ENCODE measurements at places on chromosomes 3 and 15.

- no peak for DNase-seq
Measured at GRCh38 chr3:186772281-186772694, 11.1 kb upstream of the EIF4A2 start.

DNA sequence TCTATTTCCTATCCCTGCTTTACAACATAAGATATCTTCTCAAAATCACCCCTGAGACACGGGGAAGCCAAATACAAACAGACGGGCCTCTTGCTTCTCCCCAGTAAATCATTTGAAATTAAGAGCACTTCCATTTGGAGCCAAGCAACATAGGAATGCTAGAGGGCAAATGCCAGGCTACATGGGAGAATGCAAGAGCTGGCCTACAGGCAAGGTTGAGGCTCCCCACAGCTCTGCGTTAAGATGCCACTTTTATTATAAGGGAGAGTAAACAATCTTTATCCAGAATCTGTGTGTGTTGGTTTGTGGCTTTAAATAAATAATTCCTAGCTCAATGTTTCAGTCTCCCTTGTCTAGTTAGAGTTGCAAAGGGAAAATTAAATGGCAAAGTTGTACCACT lies 305.1 kb upstream of the KCNH8 start:
- DNase-seq = no peak

- no peak for DNase-seq
Measured at GRCh38 chr15:75704263-75704615, 8.4 kb downstream of the CSPG4 start.

GRCh38 chr15:80550219-80550907 lies 144.7 kb upstream of the ABHD17C start:
- no peak for DNase-seq

DNA sequence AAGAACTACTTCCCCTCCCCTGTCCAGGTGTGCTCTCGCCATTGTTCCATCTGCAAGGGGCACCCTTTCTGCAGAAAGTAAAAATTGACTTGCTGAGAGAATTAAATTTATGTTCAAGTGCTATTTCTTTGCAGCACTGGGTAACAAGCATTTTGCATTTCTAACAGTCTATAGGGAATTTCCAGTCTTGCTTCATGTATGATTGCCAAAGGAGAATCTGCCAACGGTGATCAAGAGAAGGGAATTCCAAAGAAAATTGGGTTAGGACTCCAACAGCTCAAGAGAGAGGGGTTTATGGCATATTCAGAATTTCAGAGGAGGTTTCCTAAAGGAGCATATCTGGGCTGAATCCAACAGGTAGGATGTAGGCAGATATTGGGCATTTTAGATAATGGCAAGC lies 136.7 kb upstream of the WNT5A start:
- DNase-seq = no peak

GRCh38 chr3:160400702-160401150 lies 1.3 kb downstream of the SMC4 start:
- DNase-seq = peak; percentile 73

DNA sequence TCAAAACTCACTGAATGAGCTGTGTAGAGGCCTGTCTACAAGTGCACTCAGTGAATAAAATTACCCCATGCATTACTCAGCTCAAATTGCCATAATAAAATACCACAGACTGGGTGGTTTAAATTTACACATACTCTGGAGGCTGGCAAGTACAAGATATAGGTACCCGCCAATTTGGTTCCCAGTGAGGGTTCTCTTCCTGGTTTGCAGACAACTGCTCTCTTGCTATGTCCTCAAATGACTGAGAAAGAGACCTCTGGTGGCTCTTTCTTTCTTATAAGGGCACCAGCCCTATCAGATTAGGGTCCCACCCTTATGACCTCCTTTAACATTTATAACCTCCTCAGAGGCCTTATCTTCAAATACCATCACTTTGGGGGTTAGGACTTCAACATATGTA lies 237.0 kb downstream of the CPNE4 start:
- DNase-seq = no peak

- no peak for DNase-seq
Measured at GRCh38 chr3:186360779-186361178, 1.3 kb downstream of the DGKG start.

- no peak for DNase-seq
Measured at GRCh38 chr3:142808103-142808917, 80.6 kb downstream of the PCOLCE2 start.

GRCh38 chr15:80584973-80585525 lies 110.1 kb upstream of the ABHD17C start:
- DNase-seq = no peak

GRCh38 chr15:54566654-54567053 lies 588.4 kb downstream of the UNC13C start:
- DNase-seq = no peak

GRCh38 chr3:121974601-121975111 lies 47.4 kb downstream of the ILDR1 start:
- no peak for DNase-seq

DNA sequence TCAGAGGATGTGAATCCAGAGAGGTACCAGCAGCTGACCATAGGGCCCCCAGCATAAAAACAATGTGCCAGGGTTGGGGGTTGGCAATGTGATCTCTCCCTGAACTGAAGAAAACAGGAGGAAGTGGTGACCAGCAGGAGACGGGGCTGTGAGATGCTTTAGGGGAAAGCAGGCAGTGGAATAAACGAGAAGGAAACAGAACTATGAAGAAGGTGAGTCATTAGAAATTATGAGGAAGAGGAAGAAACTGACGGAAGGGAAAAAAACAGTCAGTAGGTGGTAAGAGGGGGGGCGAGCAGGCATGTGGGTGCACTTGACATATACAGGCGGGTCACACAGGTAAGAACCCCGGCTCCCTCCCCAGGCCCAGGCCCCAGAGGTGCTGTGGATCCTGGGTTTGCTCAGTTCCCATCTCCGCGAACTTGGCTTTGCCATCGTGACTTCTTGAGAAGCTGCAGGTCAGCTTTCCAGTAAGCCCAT lies 42.2 kb upstream of the B3GNT5 start:
- no peak for DNase-seq

DNA sequence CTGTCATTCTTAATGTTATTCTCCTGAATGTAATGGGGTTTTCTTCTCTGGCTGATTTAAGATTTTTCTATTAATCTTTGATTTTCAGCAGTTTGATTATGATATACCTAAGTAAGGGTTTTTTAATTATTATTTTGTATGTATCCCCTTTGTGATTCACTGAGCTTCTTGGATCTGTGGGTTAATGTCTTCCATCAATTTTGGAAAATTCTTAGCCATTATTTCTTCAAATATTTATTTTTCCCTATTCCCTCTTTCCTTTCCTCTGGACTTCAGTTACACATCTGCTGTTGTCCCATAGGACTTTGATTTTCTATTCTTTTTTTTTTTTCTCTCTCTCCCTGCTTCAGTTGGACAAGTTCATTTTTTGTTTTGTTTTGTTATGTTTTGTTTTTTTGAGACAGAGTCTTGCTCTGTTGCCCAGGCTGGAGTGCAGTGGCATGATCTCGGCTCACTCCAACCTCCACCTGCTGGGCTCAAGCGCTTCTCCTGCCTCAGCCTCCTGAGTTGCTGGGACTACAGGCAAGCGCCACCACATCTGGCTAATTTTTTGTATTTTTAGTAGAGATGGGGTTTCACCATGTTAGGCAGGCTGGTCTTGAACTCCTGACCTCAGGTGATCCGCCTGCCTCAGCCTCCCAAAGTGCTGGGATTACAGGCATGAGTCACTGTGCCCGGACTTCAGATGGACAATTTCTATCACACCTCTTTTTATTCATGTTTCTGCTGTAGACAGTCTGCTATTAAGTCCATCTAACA lies 40.6 kb downstream of the XYLB start:
- DNase-seq = no peak
